ENCODE measurements at places on chromosomes 12 and 14.
A peak's percentile ranks its signal among the peaks of the same experiment; 100 is the strongest.

- DNase-seq, result no peak
These were observed 432.6 kb downstream of the PCNX1 start for GRCh38 chr14:71339650-71340415.

DNA sequence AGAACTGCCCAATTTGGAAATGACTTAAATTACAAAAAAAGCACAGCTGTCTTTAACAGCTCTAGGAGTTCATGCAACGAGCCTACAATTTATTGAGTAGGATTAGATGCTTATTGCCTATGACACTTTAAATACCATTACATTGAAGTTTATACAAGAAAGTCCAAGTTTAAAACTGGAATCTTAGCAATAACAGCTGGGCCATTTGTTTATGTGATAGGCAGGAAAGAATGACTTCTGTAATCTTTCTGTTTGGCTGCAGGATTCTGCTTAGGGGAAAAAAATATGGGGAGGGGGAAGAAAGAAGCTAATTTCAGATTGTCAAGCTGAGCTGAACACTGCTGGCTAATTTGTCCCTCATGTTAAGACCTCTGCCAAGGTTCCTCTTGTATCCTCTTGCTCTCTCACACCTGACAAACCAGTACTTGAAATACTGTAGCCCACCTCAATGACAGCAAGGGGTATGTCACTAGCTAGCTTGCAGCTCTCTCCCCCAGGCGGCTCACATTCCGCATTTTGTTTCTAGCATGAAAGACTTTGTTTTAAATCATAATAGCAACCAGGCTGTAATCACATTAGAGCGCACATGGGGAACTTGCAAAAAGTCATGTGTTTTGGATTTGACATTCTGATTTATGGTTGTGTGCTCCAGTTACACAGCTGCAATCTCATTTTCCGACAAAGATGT is 384.8 kb downstream of the BMP4 start:
- no peak for DNase-seq

- DNase-seq, result no peak
These were observed 266.4 kb upstream of the USP15 start for GRCh38 chr12:61993734-61994345.

DNA sequence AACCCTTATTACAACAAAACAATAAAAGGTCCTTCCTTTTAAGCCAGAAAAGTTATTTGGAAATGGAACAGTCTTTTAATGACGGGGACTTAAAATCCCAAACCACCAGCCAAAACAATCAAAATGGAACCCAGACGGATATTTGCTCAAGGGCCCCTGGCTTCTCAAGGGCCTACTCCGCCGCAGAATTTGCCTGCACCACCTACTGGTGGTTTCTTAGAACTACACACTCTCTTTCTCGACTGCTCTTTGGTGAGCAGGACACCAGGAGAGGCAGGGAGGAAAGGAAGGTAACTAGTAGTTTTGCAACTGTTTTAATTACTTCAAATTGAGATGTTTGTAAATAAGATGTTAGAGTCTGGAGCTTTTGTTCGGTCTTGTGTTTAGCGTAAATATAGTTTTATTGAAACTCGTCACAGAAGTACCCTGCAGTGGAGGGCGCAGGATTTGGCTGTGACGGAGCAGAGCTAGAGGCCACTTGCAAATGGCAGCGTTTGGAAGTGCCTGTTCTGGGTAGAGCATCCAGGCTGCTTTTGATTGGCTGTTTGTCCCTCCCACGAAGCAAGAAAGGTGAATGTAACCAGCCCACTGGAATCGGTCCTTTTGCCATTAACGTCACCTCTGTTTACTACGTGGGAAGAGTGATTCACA is 238.5 kb downstream of the CACNA1C start:
- DNase-seq, result no peak

- DNase-seq, result no peak
These were observed 47.8 kb downstream of the CLIP1 start for GRCh38 chr12:122374707-122375106.

- no peak for DNase-seq
These were observed 458.9 kb downstream of the NOVA1 start for GRCh38 chr14:26138764-26139445.

DNA sequence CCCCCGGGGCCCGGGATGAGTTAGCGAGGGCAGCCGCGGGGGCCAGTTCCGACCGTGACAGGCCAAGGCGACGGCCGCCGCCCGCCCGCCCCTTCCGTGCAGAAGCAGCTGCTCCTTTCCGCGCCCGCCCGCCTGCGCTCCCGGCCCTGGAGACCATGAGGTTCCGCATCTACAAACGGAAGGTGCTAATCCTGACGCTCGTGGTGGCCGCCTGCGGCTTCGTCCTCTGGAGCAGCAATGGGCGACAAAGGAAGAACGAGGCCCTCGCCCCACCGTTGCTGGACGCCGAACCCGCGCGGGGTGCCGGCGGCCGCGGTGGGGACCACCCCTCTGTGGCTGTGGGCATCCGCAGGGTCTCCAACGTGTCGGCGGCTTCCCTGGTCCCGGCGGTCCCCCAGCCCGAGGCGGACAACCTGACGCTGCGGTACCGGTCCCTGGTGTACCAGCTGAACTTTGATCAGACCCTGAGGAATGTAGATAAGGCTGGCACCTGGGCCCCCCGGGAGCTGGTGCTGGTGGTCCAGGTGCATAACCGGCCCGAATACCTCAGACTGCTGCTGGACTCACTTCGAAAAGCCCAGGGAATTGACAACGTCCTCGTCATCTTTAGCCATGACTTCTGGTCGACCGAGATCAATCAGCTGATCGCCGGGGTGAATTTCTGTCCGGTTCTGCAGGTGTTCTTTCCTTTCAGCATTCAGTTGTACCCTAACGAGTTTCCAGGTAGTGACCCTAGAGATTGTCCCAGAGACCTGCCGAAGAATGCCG is 699 bp downstream of the MGAT2 start:
- DNase-seq, result no peak

DNA sequence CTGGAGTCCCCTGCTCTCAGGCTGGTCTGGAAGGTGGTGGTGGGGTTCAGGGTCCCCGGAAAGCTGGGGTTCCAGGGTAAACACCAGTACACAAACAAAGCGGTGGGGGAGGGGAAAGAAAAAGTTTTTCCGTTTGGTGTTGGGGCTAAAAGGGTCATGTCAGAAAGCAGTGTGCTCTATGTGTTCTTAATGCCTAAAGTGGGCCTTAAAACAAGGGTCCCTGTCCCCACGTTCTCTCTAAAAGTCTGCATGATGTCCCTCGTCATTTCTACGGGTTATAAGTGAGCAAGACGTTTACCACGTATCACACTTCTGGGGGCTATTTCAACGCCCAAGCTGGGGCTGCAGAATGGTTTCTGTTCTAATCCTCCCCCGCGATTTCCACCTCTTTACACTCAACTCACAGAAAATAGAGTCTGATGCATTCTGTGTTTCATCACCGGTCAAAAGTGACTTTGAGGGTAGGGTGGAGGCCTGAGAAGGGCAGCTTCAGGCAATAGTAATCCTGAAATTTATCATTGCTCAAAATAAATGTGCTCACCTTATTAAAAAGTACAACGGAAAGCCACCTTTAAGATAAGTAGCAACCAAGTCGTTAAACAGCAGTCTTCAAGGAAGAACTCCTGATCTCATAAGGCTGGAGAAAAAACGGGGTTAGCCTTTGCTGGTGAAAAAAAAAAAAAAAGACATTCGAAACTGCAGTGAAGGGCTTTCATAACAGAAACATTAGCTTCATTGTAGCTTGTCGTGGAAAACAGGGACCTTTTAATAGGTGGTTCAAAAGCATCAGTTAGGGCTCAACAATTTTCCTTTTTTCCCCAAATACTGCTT is 63.9 kb upstream of the PTGR2 start:
- no peak for DNase-seq

DNA sequence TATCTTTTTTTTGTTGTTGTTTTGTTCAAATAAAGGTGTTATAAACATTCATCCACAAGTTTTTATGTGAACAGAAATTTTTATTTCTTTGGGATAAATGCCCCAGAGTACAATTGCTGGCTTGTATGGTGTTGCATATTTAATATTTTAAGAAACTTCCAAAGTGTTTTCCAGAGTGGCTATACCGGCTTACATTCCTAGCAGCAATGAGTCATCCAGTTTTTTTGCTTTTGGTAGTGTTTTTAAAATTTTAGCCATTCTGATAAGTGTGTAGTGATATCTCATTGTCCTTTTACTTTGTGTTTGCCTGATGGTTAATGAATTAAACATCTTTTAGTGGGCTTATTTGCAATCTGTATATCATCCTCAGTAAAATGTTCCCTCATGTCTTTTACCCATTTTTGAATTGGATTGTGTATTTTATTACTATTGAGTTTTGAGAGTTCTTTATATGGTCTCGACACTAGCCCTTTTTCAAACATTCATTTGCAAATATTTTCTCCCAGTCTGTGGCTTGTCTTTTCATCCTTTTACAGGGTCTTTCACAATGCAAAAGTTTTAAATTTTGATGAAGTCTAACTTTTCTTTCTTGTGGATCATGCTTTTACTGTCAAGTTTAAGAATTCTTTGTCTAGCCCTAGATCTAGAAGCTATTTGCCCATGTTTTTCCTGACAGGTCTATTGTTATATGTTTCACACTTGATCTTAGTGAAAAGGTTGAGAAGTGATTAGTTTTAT is 29.5 kb downstream of the PPP4R4 start:
- DNase-seq, result no peak

DNA sequence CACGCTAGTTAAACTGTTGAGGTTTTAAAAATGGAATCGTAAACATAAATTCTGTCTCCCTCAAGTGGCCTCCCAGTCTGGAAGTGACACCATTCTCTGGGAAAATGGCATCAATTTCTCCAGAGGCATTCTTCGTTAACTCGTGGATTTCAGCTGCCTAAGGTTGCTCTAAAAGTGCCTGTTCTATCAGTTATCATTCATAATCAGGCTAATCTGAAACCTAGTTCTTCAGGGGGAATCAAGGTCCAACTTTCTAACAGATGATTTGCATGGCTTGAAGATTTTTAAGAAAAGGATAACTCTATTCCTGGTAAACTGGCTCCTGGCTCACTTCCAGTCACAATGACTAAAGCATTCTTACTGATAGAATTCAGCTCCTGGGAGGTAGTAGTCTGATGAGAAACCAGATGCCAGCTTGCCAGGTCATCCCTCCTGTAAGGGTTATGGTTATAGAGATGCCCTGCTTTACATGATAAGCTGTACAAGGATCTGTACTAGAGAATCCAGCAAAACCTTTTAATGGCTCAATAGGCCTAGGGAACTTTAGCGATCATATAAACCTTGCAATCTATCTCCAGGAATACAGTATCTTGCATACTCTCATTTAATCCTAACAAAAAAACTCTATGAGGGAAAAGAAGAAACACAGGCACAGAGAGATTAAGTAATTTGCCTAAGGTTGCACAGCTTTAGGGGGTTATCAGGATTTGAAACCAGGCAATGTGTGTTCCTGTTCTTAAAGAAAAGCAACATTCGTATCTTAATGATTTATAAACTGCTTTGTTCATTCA is 1.5 kb downstream of the L3HYPDH start:
- peak; percentile 75 for DNase-seq

DNA sequence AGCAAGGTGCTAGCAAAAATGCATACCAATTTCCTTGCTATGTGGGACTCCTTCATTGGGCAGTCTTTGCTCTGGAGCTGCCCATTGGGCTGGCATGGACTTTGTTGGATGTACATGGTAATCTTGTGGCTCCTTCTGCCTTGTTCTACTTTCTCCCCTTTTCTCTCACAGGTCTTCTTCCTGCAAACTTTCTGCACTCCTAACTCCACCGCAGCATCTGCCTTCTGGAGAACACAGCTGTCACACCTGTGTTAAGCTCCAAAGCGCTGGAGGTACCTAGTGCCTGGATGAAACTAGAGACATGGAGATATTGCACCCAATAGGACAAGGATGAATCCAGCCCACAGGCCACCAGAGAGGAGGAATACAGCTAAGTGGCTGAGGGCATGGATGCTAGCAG is 60.7 kb upstream of the CCND2 start:
- DNase-seq, result no peak

- DNase-seq, result no peak
These were observed 368.7 kb upstream of the GARIN6 start for GRCh38 chr12:99278899-99279298.

GRCh38 chr12:99059824-99060511 is 414.9 kb downstream of the APAF1 start:
- no peak for DNase-seq

DNA sequence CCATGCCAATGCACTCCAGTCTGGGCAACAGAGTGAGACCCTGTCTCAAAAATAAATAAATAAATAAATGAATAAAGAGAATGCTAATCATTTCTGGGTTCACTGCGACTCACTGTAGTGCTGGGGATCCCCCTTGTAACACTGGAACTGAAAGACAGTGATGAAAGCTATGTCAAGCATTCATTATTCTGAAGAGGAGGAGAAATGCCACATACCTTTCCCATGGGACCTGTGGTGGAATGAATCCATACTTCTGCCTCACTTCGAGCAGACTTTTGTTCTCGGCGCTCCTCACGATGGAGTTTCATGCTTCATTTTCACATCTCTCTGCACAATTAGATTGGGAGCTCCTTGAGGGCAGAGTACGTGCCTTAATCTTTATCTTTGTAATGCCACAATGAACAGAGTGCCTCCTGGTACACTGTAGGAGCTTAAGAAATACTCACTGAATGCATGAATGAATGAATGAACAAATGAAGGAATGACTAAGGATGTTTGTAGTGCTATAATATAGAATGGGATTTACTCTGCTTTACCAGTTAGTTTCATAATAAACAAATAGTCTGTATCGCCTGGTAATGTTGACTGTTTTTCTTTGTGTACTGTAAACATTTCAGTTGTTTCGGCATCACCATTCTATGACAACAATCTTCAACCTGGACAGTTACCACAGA is 45.8 kb downstream of the DRAM1 start:
- DNase-seq, result no peak

DNA sequence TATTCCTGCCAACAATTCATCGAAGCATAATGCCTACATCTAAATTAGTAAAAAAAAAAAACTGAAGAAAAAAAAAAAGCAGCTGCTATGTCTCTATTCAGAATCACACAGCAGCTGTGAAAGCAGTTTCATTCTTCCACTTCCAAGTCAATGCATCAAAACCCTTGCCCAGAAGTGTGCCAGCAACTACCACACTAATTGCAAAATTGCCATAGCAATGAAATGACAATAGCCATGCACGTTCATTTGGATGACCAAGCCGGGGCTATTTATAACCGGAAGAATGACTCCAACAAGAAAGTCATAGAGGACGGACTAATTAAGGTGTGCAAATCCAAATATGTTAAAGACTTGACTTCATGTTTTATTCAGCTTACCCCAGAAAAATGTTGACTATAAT is 42.5 kb downstream of the SLC2A13 start:
- peak; percentile 43 for DNase-seq

- no peak for DNase-seq
These were observed 236.6 kb downstream of the C12orf75 start for GRCh38 chr12:105567061-105567460.
